ENCODE measurements at places on chromosomes 5 and 9.

- no peak for DNase-seq
These were observed 355.1 kb upstream of the GRIA1 start for GRCh38 chr5:153135411-153135810.

- no peak for DNase-seq
These were observed 38.0 kb downstream of the FOXI1 start for GRCh38 chr5:170143710-170144109.

DNA sequence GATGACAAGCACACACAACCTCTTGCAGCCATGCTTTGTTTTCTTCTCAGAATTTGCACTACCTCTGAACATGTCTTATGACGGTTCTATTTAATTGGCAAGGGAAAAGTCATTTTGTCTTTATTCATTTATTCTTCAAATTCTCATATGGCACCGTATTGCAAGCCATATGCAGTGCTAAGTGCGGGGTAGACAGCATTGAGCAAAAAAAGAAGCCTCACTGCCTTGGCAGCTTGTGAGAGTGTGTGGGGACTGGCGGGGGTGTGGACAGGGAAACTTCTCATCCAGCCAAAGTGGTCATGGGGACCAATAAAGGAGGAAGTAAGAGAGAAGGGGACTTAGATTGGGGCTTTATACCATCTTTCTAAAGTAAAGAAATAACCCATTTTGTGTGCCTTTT lies 160.0 kb downstream of the CDH12 start:
- DNase-seq = no peak

DNA sequence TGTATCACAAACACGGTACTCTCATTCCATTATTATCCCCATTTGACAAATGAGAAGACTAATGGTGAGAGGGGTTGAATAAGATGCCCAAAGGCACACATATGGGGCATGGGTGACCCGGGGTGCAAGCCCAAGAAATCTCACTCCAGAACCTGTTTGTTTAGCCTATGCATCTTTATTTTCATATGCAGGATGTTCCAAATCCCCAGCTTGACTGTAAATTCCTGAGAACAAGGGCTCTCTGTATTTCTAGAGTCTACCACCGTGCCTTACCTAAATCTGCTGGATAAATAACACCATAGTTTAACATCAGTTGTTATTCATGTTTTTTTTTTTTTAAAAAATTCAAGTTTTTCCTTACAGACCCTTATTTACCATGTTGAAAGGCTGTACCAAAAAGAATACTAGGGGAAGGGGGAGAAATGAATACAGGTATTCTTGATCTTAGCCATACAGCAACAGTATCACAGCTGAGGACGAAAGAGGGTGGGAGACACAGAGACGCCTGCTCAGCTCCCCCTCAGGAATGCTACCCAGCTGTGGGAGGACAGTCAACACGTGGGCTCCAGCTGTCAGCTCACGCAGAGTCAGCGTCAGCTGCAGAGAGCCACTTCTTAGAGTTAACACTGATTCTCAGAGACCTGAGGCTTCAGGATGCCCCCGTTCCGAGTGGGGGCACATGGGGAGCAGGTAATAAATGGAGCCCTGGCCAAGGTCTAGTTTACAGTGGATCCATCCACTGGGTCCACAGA lies 86.6 kb downstream of the MED27 start:
- no peak for DNase-seq

DNA sequence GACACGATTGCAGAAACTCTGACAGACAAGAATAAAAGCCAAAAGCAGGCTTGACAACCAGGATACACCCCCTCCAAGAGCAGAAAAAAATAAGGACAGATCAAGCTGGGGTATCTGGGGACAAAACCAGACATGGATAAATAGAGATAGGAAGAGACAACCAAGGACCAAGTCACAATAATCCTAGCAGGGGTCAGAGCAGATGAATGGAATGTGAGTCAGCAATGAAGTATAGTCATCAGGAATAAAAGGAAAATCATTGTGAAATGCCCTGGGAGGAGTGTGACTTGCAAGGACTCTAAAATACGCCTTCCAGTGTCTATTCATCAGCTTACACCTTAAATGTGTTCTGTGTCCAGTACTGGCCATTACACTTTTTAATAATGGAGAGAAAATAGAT lies 206.8 kb downstream of the CAAP1 start:
- no peak for DNase-seq

DNA sequence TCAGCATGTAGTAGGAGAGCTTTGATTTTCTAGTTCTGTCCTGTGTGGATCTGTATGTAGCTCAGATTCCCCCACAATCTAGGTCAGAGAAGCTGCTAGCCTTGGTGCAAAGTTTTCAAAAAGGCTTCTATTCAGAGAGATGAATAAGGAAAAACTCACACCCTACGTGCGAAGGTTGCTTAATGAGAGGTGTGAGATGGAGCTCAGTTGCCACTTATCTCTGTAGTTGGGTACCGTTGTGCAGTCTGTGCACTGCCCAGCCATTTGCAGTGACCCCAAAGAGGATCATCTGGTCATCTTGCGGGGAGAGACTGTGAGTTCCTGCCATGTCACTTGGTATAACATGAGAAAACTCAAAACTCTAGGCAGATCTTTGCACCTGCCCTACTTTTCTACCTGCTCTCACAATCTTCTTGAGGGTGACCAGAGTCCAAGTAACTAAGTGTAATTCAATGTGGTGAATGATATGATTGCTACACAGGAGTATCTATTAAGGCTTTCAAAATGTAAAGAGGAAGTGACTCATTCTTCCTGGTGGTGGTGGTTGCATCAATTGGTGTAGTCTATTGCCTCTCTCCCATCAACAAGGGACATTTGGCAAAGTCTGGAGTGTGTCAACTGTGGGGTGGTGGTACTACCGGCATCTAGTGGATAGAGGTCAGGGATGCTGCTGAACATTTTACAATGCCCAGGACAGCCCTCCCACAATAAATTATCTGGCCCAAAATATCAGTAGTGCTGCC lies 65.2 kb downstream of the TMC1 start:
- no peak for DNase-seq

DNA sequence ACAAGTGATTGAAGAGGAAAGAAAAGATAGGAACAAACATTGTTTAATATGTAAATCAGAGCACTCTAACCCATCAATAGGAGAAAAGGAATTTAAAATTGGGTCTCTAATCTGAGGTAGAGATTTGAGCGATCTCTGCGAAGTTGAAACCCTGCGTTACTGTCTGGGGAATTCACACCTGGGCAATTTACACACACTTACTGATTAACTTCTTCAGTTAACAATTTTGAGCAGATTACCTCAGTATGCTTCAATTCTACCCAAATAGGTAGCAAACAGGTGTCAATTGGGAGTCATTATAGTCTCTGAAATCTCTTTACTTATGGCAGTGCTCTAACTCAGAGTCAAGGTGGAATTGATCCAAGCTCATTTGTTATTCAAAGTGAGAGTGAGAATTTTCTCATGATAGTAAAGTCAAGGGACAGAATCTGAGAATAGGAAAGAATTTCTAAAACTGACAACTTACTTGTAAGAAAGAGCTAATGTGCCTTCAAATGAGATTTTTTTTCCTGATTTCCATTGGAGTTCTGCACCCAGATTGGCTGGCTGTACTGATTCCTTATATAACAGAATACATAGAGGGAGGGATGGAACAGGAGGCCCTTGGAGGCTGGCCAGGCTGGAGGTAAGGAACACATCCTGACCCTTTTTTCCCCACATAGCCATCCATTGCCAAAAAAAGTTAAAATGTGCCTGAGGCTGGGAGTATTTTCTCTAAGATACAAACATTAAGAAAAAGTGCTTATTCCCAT lies 27.1 kb upstream of the IFNA14 start:
- DNase-seq = no peak

DNA sequence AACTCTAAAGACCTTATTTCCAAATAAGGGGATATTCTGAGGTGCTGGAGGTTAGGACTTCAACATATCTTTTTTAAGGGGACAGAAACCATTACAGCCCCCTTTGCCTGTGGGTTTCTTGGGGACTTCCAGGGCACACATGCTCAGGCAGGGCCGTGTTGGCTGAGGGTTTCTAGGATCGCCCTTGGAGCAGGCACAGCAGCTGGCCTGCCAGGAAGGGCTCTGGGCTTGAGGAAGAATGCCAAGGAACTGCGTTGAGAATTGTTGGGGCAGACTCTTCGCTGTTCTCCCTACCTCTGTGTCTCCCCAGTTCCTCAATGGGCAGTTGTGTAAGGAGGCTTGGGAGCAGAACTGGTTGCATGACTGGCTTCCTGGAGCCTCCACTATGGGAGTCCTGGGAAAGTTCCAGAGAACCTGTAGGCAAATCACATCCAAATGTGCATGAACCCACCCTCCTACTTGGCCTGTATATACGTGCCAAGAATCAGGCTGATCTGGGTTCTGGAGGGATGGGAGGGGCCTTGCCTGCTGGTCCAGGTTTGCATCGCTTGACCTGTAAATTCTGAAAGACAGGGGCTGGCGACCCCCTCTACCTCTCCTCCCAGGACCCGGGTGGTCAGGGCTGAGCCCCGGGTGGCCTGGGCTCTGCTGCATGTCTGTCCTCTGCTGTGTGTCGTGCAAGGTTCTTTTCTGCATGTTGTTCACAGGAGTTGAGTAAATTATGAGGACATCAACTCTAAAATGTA lies 65.5 kb downstream of the HSPA4 start:
- DNase-seq = no peak

DNA sequence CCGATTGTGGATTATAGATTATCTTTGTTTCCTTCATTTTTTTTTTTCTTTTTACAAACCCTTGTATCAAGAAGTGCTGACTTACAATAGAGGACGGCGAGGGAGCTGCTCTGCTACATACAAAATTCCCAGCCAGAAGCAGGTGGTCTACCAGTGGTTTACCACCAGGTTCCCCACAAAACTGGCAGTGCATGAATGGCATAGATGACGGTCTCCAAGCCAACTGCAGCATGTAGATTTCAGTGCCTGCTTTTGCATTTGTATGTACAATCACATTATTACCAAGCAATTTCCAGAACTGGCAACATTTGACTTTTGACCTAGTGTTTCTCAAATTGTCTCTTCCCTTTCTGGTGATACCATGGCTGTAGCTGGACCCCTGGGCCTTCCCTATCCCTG lies 84.0 kb downstream of the ACER2 start:
- no peak for DNase-seq

DNA sequence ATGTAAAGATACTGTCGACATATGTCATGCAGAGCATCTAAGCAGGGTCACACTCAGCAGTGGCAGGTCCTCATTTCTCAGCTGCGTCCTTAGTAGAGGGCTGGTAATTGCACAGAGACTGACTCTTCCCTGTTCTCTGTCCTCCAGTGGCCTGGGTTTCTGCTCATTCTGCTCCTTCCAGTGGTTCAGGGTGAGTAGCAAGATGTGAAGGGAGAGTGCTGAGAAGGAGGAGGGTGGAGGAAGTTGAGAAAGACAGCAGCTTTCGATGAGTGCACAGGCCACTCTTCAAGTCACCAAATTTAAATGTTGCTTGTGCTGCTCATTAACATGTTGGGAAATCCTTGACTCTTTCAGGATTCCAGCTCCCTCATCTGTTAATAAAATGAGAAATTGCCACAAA lies 203.9 kb downstream of the FBXL7 start:
- DNase-seq = no peak

GRCh38 chr9:80437825-80438224 lies 866.1 kb downstream of the TLE4 start:
- DNase-seq = no peak

DNA sequence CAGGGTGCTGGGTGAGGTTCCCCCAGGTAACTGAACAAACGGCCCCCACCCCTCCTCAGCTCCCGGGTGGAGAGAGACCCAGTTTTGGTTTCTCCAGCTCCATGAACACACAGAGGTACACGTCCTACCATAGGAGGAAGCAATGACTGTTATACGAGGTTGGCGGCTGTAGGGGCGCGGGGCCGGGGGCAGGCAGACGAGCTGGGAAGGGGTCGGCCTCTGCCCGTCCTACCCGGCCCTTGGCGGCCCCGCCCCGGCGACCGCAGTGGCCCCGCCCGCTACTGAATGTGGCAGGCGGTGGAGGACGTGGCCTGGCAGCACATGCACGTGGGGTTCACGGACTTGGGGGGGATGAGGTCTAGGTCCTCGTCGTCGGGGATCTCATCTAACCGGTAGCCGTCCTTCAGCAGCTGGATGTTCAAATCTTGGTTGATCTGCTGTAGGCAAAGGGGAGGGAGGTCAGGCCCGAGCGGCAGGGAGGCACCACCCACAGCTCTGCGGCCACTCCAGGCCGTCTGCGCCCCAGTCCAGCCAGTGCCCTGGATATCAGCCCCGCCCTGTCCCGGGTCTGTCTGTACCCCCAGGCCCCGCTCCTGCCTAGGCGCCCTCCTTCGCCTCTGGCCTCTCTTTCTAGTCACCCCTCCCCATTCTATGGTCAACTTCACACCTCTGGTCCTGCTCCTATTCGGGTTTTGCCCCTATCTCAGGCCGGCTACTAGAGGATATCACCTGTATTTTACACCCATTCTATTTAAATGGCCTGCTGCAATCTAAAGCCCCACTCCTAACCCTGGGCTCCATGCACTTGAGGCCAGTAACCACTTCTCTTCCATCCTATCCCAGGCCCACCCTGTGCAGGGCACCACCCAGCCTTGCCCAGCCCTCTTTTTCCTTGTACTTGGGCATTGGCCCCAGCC lies 24.2 kb upstream of the MYORG start:
- DNase-seq = no peak

GRCh38 chr5:6761333-6761732 lies 48.1 kb downstream of the TENT4A start:
- no peak for DNase-seq

DNA sequence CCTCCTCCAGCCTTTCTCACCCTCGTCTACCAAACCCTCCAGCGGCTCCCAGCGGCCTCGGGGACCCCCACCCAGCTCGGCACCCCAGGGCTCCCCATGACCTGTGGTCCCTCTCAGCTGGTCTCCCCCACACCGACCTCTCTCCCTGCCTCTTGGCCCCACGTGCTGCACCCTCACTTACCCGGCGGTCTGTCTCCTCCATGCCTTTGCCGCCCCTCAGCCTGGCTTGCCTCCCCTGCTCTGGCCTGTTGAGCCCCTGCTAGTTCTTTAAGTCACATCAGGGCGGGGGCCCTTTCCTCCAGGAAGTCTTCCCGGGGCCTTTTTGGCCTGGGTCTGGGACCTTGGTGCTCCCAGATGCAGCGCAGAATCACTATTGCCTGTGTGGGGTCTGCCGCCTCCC lies 81.5 kb downstream of the LMX1B start:
- DNase-seq = no peak

DNA sequence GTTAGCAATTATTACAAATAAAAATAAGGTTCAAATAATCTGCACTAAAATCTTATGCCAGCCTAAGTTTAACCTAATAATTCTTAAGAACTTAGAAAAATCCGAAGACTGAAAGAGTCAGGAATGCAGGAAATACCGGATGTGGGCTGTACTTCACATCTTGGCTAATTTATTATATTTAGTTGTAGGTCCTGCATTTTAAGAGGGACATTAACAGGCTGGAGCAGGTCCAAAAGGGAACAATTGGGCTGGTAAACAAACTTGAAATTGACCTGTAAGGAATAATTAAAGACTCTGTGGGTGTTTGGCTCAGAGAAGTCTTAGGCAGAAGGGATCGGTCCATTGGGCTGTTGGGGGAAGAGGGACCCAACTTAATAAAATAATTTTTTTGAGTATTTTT lies 18.4 kb downstream of the GLRA1 start:
- no peak for DNase-seq

GRCh38 chr9:18771763-18772162 lies 261.2 kb downstream of the SAXO1 start:
- DNase-seq = no peak
